Right atrium auricular region (tissue), 2 donors: ENCODE measurements at places on chromosomes 5 and 9. TPM values are rescaled to one million over a fixed set of nuclear protein-coding genes. Genes with fewer than 3 reads are reported as not detected.

GRCh38 chr5:154642499-154643245 is 112.5 kb upstream of the LARP1 start:
- no peak for DNase-seq
- no peaks in the 10 kb centered on the region for H3K27me3 ChIP-seq
- H3K36me3 ChIP-seq: no peaks in the 10 kb centered on the region
- no peaks in the 10 kb centered on the region for H3K4me1 ChIP-seq
- no peak overlapping the region for H3K4me3 ChIP-seq
- H3K27ac ChIP-seq: no peak overlapping the region

GRCh38 chr9:114889802-114890224 is 40.6 kb downstream of the TNFSF8 start:
- no peak for DNase-seq
- no peaks in the 10 kb centered on the region for H3K27me3 ChIP-seq
- H3K4me3 ChIP-seq: no peak overlapping the region

The CCNO gene
- total RNA-seq: not detected

The FAM153A gene
- total RNA-seq: 1.4 TPM

DNA sequence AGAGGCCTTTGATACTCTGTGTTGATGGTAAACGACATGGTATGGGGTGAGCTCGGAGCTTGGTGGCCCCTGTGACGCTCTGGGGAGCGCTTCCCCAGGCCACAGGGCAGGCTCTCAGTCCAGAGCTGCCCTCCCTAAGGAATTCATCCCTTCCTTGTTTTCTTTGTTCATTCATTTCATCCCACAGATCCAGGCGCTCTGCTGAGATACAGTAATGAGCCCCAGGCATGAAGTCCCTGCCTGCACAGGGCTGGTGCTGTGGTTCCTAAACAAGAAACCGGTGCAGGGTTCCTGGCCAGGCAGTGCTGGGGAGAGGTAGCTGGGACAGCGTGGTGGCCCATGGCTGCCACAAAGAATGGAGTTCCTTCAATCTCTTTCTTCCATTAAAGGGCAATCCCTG is 14.4 kb downstream of the NEK6 start:
- H3K36me3 ChIP-seq: no peaks in the 10 kb centered on the region
- no peak for DNase-seq
- no peak overlapping the region for H3K4me3 ChIP-seq

The PCDHB8 gene
- total RNA-seq: 1.7 TPM
